ENCODE measurements at places on chromosomes 3 and 15.
A peak's percentile ranks its signal among the peaks of the same experiment; 100 is the strongest.

GRCh38 chr3:37601832-37602231 lies 259.8 kb upstream of the CTDSPL start:
- DNase-seq = no peak

DNA sequence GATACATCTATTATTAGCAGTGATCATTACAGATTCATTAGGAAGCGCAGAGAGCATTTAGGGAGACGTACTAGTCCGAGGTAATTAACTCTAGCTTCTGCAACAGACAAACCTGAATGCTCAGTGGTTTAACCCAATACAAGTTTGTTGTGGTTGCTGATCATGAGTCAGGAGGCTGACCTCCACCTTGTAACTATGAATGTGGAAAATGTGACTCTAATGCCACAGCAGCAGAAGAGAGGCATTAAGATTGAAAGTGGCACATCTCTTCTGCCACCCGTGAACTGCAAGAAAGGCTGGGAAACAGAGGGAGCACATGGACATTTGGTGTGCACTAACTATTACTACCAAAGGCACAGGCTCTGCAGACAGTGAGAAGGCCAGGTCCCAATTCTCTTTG lies 71.2 kb upstream of the C3orf80 start:
- no peak for DNase-seq

DNA sequence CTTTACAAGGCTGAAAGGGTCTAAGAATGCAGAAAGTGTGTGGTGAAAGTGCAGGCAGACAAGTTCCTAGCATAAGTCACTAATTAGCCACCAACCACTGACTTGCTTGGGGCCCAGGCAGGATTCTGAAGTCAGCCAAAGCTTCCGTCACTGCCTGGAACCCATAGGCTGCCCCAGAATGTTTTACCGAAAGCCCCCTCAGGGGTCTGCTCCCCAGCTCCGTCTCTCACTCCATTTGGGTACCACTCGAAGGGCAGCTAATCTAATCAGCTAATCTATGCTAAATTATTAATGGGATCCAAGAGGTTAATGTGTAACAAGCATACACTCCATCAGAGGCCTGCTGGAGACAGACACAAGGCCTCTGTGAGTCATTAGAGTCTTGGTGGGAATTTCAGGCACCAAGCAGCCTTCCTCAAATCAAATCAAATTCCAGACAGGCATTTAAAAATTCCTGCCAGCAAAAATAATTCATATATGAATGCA lies 13.2 kb downstream of the ADAMTS9 start:
- no peak for DNase-seq

DNA sequence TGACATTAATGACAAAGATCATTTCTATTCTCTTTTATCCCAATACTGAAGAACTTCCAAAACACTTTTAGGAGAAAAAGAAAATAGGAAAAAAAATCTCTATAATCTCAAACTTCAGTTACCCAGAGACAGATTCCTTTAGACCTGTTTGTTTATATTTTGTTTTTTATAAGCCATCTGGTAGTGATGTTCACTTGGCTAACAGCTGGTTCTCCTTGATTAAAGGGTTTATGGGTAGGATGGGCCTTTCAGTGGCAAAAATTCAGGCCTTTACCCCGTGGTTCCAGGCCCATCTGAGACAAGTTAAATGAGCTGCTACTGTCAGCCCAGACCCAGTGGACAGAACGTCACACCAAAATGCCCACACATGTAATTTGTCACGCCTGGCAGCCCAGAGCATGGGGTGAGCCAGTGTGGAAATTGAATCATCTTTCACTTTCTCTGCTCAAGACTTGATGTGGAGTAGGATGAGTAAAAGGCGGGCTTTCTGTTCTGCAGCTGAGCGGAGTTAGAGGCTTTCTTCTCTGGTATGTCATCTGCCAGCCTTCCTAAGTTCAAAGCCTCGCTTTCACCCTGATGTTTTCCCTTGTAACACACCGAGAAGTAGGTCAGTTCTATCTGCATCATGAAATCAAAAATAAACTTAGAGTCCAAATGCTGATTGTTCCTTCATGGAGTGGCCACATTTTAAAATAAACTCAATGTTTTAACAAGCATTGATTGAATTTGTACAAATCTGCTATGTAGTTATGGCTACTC lies 62.5 kb upstream of the SKOR1 start:
- no peak for DNase-seq

DNA sequence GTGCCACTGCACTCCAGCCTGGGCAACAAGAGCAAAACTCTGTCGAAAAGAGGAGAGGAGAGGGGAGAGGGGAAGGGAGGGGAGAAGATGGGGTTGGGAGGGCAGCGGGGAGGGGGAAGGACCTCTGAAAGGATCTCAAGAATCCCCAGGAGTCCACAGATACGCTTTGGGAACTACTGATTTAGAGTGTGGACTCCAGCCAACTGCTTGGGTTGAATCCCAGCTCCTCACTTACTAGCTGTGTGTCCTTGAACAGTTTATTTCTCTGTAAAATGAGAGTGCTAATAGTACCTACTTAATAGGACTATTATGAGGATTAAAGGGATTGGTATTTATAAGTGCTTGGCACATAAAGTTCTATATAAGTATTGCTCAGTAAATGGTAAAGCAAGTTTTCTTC lies 45.0 kb upstream of the FAH start:
- DNase-seq = peak; percentile 21

DNA sequence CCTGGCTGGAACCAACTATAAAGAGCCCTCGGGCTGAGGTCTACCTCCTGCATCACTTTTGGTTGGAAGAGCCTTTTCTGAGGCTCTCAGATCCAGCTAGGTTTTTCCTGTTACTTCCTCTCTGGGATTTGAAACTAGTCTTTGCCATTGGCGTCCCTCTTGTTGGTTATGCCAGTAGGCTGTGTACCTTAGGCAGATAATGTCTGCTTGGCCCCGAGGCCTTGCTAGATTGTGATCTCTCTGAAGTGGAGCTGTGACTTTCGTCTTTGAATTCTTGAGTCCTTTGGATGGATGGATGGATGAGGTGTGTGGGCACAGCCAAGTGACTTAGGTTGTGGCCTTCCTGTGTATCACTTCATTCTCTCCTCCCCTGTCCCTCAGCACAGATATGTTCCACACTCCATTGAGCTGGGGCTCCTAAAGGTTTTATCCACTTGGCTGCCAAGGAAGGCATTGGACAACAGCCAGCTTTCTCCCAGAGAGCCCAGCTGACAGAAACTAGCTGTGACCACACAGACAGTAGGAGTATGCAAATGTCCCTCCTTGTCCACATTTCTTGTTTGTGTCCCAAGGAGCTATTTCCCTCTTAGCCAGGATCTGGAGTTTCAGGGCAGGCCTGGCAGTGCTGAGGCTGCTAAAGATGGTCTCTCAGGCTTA lies 7.9 kb upstream of the DNAJC17 start:
- peak; percentile 59 for DNase-seq

- DNase-seq = no peak
Measured at GRCh38 chr15:33374226-33374914, 63.6 kb downstream of the RYR3 start.

GRCh38 chr15:85947936-85948335 lies 131.7 kb upstream of the AGBL1 start:
- no peak for DNase-seq

DNA sequence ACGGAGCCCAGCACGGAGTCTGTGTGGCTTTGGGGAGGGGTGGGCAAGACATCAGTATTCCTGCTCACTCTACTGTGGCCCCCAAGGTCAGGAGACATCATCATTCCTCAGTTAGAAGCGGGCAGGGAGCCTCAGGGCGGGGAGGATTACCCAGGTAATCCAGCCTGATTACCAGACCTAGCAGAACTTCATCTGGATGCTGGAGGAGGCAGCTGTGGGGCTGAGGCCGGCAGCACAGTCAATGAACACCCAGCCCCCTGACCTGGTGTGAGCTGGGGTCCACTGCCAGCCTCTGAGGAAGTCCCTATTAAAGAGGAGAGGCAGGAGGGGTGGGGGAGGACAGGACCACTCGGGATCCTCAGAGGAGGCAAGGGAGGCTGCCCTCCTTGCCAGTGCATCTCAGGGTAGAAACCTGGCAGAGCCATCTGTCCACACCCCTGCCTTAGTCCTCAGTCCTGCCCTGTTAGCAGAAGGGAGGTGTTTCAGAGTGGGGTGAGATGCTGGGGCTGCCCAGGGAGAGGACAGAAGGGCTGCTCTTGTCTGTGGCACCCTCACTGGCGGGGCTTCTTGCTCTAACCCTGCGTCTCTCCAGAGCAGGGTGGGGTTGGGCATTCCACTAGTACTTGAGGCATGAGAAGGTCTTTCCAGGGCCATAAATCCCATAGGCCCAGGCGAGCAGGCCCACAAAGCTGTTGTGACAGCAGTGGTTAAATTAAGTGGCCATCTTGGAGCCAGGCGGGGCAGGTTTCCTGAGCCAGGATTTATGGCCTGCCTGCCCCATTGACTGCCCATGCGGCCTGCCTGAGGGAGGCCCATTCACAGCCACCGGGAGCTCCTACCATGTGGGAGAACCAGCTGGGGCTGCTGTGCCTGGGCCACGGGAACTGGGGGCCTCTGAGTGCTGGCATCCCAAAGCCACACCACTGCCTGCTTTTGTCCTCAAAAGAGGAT lies 82.1 kb downstream of the LINGO1 start:
- DNase-seq = no peak

GRCh38 chr3:151096716-151097115 lies 11.3 kb downstream of the MED12L start:
- DNase-seq = peak; percentile 82

GRCh38 chr15:64749999-64750657 lies 25.3 kb downstream of the RBPMS2 start:
- DNase-seq = no peak

DNA sequence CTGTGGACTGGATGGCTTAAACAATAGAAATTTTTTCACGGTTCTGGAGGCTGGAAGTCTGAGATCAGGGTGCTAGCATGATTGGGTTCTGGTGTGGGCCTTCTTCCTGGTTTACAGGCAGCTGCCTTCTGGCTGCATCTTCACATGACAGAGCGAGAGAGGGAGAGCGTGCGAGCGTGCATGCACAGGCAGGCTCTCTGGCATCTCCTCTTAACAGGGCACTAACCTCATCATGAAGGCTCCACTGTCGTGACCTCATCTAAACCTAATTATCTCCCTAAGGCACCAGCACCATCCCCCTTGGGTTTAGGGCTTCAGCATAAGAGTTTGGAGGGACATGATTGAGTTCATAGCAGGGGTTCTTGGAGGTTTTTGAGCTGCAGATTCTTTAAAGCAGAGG lies 292.0 kb upstream of the C2CD4B start:
- peak; percentile 43 for DNase-seq

GRCh38 chr3:193865339-193865738 lies 270.6 kb upstream of the HES1 start:
- no peak for DNase-seq

GRCh38 chr15:40739854-40740253 lies 15.2 kb downstream of the RMDN3 start:
- no peak for DNase-seq

DNA sequence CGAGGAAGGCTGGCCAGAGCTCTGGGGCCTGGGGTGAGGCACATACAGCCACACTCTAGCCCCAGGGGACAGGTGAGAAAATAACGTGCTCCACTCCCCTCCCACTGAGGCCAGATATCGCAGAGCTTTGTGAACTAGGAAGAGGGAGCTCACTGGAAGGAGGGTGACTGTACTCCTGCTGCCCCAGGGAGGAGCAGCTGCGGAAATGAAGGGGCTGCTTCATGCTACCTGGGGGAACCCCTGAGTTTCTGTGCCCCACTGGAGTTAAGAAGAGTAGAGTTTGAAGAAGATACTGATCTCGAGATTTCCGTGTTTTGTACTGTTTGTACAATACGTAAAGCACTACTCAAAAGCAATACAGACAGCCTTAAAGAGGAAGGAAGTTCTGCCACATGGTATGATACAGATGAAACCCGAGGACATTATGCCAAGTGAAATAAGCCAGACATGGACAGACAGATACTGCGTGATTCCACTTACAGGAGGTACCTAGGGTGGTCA lies 44.6 kb downstream of the CMTM6 start:
- no peak for DNase-seq

- DNase-seq = peak; percentile 20
Measured at GRCh38 chr3:159775372-159775961, 213.2 kb upstream of the IL12A start.

GRCh38 chr3:87136066-87136596 lies 91.0 kb upstream of the CHMP2B start:
- DNase-seq = no peak

- DNase-seq = no peak
Measured at GRCh38 chr3:140974900-140975299, 33.3 kb downstream of the SLC25A36 start.

DNA sequence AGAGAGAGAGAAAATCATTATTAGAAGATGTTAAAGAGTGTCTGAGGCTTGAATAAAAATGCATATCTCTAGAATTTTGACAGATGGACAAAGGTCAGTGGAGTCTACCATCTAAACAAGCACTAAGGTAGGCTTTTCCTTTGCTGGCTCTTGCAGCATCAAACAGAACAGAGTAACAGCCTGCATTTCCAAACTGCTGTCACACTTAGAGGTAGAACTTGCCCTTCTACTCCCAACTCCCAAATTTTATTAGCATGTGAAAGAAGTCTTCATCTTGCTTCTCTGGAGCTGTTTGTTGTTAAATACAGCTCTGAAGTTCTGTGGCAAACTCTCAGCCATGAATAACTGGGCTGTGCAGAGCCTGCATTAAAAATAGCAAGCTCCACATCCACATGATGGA lies 4.1 kb upstream of the MB21D2 start:
- no peak for DNase-seq

All from DMS79 (cell line).